ENCODE measurements at places on chromosomes 2 and 18. TPM values are rescaled to one million over a fixed set of nuclear protein-coding genes. Genes with fewer than 3 reads are reported as not detected.

PPM1B gene
- total RNA-seq = 28.4 TPM

SLC16A14 gene
- 1.6 TPM for total RNA-seq

GMPPA gene
- total RNA-seq = 36.2 TPM

HMSD gene
- not detected for total RNA-seq

PROKR1 gene
- total RNA-seq = 0.03 TPM

SLC35F5 gene
- total RNA-seq = 53.4 TPM

ASB18 gene
- 0.03 TPM for total RNA-seq

FBXO48 gene
- 0.34 TPM for total RNA-seq

LHCGR gene
- not detected for total RNA-seq

EVX2 gene
- total RNA-seq = not detected

STARD6 gene
- not detected for total RNA-seq

MYO5B gene
- 8.9 TPM for total RNA-seq

SERPINB3 gene
- 0.10 TPM for total RNA-seq

MOGAT1 gene
- not detected for total RNA-seq

Measured in A549 treated with GW870086 at 1 μM for 4 hours (cell line).